ENCODE measurements at places on chromosomes 16 and 17.

- no peak for DNase-seq
These were observed 4.2 kb downstream of the TTC19 start for GRCh38 chr17:16003841-16004240.

GRCh38 chr17:30314474-30314873, 19.4 kb downstream of the TMIGD1 start:
- no peak for DNase-seq

GRCh38 chr16:72905581-72905980, 142.3 kb downstream of the ZFHX3 start:
- DNase-seq, result no peak

DNA sequence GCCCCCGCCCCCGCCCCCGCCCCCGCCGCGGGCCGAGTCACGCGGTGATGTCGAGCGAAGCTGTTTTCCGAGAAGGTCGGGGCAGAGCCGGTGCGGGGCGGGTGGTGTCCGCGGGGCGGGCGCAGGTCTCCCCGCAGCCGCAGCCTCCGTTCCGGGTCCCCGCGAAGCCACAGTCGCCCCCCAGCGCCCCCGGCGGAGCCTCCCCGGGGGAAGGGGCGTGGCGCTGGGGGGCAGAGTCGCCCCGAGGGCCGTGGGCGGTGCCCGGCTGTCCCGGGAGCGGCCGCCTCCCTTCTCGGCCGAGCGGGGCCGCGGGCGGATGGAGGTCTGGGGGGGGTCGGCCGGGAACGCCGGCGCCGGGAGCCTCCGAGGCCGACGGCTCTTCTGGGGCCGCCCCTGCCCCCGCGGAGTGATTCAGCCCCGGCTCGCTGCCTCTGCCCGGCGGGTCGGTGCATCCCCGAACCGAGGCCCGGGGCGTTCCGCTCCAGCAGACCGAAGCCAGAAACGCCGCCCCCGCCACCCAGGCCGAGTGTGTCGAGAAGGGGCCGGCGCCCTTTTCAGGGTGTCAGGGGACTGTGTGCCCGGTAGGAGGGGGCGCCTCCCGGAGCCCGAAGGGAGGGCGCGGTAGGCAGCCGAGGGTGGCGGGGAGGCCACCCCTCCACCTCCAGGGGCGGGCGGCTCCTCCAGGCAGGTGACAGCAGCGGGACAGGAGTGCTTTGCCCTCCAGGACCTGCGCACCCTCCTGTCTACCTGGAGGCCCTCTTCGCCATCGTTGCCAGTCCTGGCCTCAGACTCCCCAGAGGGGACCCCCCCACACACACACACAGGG, 1.7 kb downstream of the METRNL start:
- DNase-seq, result no peak

GRCh38 chr17:14113137-14113536, 43.8 kb downstream of the COX10 start:
- DNase-seq, result no peak

DNA sequence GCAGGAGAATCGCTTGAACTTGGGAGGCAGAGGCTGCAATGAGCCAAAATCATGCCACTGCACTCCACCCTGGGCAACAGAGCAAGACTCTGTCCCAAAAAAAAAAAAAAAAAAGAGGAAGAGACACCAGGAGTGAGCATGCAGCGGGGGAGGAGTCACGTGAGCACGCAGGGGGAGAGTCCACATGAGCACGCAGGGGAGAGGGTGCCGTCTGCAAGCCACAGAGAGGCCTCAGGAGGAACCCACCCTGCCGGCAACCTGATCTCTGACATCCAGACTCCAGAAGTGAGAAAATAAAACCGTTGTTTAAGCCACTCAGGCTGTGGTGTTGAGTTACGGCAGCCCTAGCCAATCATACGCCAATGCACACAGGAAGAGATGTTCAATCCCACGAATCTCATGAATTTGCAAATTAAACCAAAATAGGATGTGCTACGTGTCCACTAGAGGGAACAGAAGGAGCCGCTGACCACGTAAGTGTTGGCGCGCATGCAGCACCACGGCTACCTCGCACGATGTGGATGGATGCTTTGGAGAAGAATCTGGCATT, 42.2 kb downstream of the CCDC57 start:
- no peak for DNase-seq

DNA sequence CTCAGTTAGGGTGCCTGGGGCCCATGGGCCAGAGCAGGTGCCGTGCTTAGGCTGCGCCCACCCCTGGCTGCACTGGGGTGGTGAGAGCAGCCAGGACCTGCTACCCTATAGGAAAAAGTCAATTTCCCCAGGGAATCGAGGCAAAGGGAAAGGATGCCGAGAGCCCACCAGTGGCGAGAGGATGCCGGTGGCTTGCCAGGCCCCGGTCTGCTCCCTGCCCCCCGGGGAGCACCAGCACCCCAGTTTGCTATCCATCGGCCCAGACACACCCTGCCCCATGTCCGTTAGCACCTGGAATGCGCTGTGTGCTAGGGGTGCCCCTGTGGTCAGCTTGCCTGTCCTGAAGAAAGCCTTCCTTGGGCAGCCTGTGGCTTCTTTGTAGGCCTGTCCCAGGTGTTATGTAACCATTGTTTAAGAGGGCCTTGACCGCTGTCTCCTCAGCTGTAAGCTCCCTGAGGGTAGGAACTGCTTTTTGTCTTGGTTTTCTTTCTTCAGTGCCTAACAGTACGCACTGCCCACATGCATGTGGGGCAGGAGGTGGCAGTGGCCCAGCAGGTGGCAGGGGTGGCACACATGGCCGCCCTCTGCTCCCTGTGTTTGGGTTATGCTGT, 40.8 kb downstream of the NT5M start:
- no peak for DNase-seq

DNA sequence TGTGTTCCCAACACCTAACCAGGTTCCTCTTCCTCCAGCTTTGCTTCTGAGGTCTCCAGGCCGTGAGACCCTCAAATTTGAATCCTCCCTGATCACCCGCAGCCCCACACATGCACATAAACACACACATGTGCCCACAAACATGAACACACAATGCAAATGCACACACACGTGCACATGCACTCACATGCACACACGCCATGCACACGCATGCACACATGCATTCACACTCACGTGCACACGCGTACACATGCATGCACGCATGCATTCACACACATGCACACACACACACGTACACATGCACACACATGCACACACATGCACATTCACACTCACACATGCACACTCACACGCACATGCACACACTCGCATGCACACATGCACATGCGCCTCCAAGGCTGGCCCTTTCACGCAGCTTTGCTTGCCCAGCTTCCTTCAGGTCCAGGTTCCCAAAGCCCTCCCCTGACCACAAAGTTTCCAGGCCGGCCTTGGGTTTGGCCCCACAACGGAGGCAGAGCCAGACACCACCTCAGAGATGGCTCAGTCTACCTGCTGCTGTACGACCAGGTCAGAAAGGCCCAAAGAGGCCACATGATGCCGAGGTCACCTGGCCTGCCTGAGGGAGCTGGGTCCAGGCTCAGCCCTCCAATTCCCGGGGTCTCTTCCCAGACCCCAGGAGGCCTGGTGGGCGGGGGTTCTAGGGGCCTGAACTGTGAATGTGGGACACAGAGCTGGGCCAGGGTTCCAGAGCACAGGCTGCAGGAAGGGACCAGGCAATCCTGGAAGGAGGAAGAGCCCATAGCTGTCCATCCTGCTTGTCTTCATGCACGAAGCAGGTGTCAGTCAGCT, 39.5 kb upstream of the ENPP7 start:
- no peak for DNase-seq

DNA sequence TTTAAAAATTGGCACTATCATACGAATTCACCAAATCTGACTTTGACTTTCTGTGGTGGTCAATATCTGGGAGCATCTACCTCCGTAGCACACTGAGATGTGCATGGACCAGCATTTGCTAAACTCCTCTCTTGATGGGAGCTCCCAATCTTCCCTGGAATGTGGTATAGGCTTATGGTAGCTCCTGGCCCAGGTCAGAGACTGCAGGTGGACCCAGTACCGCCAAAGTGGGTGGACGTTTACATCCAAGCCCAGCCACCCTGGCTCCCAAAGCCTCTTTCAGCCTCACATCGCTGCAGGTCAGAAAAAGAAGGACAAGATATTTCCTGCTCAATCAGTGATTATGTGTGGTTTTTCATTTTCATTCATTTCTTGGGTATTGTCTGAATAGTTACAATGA, 43.1 kb upstream of the NKD1 start:
- no peak for DNase-seq

DNA sequence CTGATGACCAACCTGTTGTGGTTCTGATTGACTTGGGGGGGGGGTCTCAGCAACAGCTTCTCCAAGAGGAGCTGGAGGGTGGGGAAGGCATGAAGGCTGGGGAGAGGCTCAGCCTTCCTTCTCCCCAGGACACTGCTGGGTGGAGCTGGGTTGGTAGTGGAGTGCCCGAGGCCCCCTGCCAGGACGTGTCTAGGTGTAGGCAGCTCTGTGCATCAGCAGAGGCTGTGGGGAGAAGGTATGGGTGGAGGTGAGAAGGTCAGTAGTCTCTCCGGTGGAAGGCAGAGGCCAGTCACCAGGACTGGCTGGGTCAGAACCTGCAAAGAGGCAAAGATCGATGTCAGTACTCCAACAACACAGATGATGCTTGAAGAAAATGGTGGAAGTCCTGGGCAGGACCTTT, 3.9 kb downstream of the CHAD start:
- DNase-seq, result no peak

DNA sequence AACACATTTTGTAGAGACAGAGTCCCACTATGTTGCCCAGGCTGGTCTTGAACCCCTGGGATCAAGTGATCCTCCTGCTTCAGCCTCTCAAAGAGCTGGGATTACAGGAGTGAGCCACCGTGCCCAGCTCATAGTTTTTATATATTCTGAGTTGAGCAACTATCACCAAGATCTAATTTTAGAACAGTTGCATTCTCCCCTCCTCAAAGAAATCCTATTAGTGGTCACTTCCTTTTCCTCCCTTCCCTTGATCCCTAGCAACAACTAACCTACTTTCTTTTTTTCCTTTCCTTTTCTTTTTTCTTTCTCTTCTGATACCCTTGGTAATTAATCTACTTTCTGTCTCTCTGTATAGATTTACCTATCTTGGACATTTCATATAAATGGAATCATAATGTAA, 61.5 kb upstream of the B4GALNT2 start:
- no peak for DNase-seq

GRCh38 chr16:50393416-50393815, 24.6 kb upstream of the BRD7 start:
- DNase-seq, result no peak

- DNase-seq, result no peak
These were observed 107.2 kb upstream of the DYNLRB2 start for GRCh38 chr16:80433623-80434022.
